Breast epithelium (tissue), 4 donors: ENCODE measurements at places on chromosomes 7 and 10. TPM values are rescaled to one million over a fixed set of nuclear protein-coding genes. Genes with fewer than 3 reads are reported as not detected.
A peak's percentile ranks its signal among the peaks of the same experiment; 100 is the strongest.

TRIL gene
- total RNA-seq, result 8.3 TPM

GRCh38 chr7:28956608-28957063, 1.5 kb downstream of the TRIL start:
- no peaks in the 10 kb centered on the region for H3K27me3 ChIP-seq
- peak overlapping the region; percentile 52 for H3K4me3 ChIP-seq
- DNase-seq, result peak; percentile 77

- H3K4me3 ChIP-seq, result peak overlapping the region; percentile 2
- DNase-seq, result peak; percentile 45
- H3K36me3 ChIP-seq, result no peaks in the 10 kb centered on the region
- peak overlapping the region; percentile 71 for H3K27ac ChIP-seq
Measured at GRCh38 chr7:157347217-157347904, 10.6 kb downstream of the DNAJB6 start.

- DNase-seq, result no peak
- H3K4me1 ChIP-seq, result no peaks in the 10 kb centered on the region
- H3K27ac ChIP-seq, result no peak overlapping the region
- no peak overlapping the region for H3K4me3 ChIP-seq
Measured at GRCh38 chr7:158443014-158443687, 144.5 kb downstream of the PTPRN2 start.

HOXA13 gene
- total RNA-seq, result not detected

DNA sequence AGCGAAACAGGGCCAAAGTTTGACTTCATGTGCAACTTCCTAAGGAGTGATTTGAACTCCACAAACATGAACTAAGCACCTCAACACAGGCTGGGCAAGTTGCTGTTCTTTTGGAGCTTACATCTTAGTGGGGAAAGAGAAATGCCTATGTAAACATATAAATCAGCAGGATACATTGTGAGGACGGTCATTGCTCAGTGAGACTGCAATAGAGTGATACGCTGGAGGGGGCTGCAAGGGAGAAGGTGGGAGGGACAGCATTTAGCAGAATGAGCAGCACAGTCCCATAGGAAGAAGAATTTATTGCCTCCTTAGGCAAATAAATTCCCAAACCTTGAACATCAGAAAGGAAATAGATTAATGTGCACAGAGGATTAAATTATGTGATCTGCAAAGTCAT, 90.0 kb downstream of the EGFR start:
- H3K27ac ChIP-seq, result peak overlapping the region; percentile 53
- no peaks in the 10 kb centered on the region for H3K27me3 ChIP-seq
- DNase-seq, result no peak
- H3K4me1 ChIP-seq, result peaks cover 4% of the 10 kb centered on the region
- no peaks in the 10 kb centered on the region for H3K36me3 ChIP-seq
